Stimulated activated CD8-positive, alpha-beta memory T cell treated with anti-CD3 and anti-CD28 coated beads, Interleukin-15, amount 100 ng/mL, for 1 hour (primary cell): ENCODE measurements at places on chromosomes 13 and 19.

- DNase-seq: no peak
These were observed 782.7 kb downstream of the UQCRFS1 start for GRCh38 chr19:28430214-28430613.

DNA sequence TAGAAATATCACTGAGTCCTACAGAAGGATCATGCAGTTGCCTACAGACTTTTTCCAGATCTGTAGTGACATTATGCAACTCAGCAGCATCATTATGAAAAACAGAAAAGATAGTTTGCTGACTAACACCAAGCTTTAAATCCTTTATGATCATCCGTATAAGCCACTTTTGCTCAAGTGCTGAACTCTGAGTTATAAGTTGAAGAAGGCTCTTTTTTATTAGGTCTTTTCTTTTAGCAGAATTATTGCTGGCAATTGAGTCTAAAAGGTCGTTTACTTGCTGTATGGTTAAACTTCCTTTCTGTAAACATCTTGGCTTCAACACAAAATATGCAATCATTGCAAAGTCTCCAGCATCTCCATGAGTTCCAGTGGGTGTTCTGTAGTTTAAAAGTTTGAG, 4.8 kb downstream of the LIG4 start:
- no peak for DNase-seq

- no peak for DNase-seq
These were observed 11.8 kb downstream of the MAST3 start for GRCh38 chr19:18109341-18109732.

GRCh38 chr13:95420501-95420900, 119.2 kb upstream of the ABCC4 start:
- DNase-seq: no peak

DNA sequence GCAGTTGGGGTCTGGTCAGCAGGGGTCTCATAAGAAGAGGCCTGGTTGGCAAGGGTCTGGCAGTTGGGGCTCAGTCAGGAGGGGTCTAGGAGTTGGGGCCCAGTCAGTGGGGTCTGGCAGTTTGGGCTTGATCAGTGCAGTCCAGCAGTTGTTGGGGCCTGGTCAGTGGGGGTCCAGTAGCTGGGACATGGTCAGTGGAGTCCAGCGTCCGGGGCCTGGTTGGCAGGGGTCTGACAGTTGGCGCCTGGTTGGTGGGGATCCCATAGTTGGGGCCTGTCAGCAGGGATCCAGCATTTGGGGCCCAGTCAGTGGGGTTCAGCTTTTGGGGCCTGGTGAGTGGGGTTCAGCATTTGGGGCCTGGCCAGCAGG, 60.5 kb upstream of the TPM4 start:
- no peak for DNase-seq

GRCh38 chr13:98511435-98511834, 65.5 kb downstream of the STK24 start:
- DNase-seq: no peak

- no peak for DNase-seq
These were observed 748 bp upstream of the SIGLEC8 start for GRCh38 chr19:51458899-51459505.

GRCh38 chr19:3868770-3869456, at the start of gene ZFR2:
Gene ZFR2, minus strand, starts transcription at chr19:3869038. Its CDS starts 21 bp downstream, at chr19:3869017.
- no peak for DNase-seq

DNA sequence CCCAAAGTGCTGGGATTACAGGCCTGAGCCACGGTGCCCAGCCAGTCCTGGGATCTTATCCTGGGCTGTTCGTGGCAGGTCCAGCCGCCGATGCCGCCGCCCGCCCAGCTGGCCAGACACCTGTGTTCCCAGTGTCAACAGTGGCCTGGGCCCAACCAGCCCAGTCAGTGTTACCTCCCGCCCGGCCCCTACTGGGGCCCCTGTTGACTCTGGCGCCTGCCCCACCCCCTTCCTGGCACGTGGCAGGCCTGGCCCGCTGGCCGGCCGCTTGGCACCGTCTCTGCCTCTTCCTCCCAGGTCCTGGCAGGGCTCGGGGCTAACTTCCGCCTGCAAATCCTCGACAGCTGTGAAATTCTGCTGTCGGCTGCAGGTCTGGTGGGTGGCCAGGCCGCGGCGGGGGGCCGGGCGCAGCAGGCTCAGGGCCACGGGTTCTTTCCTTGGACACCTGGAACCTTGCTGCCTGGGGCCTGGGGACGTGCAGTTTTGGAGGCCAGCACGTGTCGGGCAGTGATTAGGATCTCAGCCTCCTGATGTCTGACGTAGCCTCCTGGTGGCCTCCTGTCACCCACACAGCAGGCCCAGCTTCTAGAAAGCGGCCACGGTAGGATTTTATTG, 9.1 kb downstream of the ARID3A start:
- DNase-seq: no peak

DNA sequence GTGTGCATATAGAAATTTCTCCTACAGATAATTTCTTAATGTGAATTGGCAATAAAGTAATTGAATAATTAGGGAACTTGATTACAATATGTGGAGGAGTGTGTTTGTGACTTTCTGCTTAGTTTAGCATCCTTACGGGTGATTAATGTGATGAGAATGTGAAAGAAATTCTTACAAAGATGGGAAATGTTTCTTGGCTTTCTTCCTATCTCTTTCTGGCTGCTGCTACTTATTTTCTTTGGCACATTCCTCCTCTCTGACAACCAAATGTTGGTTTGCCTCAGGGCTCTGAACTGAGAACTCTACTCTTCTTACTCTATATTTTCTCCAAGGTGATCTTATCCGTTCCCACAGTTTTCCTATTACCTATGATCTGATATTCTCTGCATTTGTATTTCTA, 300.1 kb downstream of the TBC1D4 start:
- no peak for DNase-seq

DNA sequence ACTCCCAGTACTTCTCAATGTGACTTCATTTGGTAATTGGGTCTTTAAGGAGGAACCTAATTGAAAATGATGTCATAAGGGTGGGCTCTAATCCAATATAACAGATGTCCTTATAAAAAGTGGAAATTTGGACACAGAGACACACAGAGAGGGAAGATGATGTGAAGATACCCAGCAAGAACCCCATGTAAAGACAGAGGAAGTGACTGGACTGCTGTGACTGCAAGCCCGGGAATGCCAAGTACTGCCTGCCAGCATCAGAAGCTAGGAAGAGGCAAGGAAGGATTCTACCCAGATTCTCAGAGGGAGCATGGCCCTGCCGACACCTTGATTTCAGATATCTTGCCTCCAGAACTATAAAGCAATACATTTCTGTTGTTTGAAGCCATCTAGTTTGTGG, 239.3 kb downstream of the KCTD12 start:
- no peak for DNase-seq

- no peak for DNase-seq
These were observed 363.2 kb downstream of the SLITRK6 start for GRCh38 chr13:85436029-85436428.

DNA sequence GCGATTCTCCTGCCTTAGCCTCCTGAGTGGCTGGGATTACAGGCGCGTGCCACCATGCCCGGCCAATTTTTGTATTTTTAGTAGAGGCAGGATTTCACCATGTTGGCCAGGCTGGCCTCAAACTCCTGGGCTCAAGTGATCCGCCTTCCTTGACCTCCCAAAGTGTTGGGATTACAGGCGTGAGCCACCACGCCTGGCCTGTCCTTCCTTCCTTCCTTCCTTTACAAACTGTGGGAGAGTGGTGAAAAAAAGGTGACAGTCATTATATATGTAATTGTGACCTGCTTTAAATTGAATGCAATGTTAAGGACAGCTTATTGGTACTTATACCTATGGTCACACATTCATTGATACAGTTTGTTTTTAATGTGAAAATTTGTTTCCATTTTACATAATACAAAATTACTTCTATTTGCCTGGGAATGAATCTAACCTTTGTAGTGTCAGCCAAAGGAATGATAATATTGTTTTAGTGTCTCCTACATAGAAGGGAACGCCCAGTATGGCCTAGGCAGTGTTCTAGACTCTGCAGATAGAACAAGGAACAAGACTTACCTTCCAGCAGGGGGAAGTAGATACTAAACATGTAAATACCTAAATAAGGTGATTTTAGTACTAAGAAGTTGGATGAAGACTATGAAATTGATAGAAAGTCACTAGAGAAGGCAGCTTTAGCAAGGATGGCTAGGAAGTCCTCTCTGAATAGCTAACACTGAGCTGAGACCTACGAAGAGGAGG, 146.3 kb downstream of the GGACT start:
- no peak for DNase-seq

GRCh38 chr13:25943658-25944057, 108.2 kb downstream of the SHISA2 start:
- no peak for DNase-seq

DNA sequence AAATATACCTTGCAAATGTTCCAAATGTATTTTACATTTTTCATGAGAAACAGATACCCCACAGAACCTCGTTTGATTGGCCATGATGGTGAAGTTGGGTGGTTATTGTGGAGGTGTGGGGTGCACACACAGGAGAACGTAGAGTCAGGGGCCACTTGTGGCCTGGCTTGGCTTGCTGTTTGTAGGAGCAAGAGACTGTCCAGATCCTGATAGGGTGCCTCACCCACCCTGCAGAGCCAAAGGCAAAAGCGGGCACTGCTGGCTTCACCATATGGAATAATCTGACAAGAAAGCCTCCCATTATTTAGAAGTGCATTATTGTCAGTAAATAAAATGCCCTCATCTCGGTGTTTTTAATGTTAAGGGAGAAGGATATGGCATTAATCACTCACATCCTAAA, 330.2 kb downstream of the TEX29 start:
- no peak for DNase-seq

DNA sequence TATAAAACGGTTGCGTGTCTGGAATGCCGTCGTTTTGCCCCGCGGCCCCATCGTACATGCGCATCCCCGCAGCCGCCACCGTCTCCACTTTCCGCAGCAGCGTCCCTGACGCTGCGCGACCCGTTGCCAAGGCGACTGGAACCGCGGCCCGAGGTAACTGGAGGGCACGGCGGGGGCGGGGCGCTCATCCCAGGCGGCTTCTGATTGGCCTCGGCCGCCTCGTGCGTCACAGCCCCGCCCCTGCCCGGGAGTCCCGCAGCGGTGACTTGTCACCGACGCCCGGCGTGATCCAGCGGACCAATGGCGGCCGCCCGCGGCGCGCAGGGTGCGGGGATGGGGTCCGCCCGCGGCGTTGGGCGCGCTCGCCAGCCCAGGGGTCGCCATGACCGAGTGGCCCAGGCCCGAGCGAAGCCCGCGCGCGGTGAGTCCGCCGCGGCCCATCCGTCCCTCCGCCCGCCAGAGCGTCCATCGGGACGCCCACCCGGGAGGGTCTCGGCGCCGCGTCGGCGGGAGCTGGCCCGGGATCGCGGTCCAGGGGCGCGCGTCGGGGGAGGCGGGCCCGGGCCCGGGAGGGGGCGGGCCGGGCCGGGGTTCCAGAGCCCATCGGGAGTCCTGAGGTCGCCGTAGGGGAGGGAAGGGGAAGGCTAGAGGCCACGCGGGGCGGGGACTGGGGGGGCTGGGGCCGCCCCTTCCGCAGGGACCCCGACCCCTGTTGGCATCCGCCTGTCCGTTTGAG, at the start of gene ZSCAN1:
Gene ZSCAN1 (plus strand): TSS at position 285 of the 736 bp plus-strand sequence. CDS start 3,812 bp downstream, outside the sequence.
- no peak for DNase-seq

- no peak for DNase-seq
These were observed 40.4 kb downstream of the LRCH1 start for GRCh38 chr13:46593398-46593797.

DNA sequence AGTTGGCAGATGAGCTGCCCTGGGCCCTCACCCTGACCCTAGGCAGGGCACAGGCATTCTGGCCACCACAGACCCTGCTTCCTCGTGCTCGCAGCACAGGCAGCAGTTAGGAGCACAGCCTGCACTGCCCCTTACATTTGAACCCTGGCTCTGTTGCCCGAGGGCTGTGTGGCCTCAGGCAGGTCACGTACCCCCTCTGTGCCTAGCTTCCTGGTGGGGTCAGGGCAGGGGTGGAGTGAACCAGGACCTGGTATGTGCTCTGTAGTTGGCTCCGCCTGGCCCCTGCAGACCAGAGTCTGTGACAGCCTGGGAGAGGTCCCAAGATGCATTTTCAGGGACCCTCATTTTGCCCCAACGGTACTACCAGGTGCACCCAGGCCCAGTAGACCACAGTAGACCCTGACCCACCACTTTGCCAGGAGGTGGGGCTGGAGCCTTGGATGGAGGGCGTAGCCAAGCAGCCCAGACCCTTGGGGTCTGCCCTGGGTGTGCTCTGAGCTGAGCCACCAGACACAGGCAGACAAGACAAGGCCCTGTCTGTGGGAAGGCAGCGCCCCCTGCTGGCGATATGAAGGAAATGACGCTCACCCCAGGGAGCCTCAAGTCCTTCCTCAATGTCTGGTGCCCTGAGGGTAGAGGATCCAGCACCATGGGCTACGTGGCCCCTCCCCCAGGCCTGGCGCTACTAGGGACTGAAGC, 9.1 kb downstream of the LYL1 start:
- peak; percentile 63 for DNase-seq

- no peak for DNase-seq
These were observed 14.3 kb downstream of the IER2 start for GRCh38 chr19:13164343-13165161.

GRCh38 chr13:111325146-111325890, 4.9 kb downstream of the TEX29 start:
- no peak for DNase-seq

- DNase-seq: no peak
These were observed 19.4 kb upstream of the UQCRFS1 start for GRCh38 chr19:29232315-29232852.

DNA sequence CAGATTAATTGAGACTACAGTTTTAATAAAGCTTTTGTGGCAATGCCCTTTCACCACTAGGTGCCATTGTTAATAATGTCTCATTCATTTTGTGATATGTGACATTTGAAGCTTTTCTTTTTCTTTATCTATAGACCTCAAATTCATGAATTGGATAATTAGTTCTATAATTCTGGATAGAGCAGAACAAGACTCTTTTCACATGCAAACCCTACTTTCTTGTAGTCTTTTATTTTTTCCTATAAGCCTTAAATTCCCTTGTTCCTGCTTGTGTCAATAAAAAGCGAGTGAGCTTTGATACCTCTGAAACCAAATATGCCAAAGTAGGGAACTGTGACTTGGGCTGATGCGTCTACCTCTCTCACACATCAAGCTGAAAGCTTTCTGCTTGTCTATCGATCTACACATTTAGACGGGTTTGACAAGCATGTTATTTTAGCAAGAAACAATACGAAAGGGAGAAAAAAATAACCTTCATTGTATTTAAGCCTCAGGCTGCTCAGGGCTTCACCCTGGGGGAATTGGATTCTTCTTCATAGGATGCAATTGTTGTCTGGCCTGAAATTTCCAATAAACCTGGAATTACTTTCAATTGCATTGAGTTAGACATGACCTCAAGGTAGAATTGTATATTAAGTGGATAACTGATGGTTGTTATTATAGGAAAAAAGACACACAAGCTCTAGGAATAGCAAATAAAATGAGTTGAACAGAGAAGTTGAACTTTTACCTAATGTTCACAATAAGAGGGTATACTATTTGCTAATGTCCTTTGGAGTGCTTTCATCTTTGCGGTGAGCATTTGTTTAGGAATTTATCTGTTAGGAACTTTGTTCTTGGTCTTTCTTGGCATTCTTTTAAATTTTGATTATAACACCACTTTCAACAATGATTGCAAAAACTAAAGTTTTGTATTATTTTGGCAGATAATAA, 1150.2 kb upstream of the PCDH9 start:
- DNase-seq: no peak
